Iris pigment epithelial cell (primary cell): ENCODE measurements at places on chromosomes 2 and 18.

GRCh38 chr18:74571895-74572680 is 25.6 kb upstream of the ZNF407 start:
- DNase-seq = no peak

DNA sequence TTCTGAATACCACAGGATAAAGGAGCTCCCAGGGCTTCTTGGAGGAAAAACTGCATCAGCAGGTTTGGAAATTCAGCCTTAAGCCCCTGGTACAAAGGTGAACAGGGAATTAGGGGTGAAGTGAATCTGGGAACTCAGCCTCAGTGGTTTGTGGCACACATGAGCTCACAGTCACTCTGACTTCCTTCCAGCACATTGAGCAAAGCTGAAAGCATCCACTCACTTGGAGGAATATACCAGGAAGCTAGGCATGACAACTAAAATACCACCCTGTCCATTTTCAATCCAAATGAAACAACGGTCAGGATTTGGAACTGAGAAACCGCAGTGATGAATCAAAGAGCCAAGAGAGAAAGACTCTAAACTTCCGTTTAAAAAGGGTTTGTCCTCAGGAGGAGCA is 216.1 kb downstream of the ICOS start:
- DNase-seq = no peak

- DNase-seq = no peak
These were observed 9.2 kb downstream of the SGPP2 start for GRCh38 chr2:222433332-222434173.

DNA sequence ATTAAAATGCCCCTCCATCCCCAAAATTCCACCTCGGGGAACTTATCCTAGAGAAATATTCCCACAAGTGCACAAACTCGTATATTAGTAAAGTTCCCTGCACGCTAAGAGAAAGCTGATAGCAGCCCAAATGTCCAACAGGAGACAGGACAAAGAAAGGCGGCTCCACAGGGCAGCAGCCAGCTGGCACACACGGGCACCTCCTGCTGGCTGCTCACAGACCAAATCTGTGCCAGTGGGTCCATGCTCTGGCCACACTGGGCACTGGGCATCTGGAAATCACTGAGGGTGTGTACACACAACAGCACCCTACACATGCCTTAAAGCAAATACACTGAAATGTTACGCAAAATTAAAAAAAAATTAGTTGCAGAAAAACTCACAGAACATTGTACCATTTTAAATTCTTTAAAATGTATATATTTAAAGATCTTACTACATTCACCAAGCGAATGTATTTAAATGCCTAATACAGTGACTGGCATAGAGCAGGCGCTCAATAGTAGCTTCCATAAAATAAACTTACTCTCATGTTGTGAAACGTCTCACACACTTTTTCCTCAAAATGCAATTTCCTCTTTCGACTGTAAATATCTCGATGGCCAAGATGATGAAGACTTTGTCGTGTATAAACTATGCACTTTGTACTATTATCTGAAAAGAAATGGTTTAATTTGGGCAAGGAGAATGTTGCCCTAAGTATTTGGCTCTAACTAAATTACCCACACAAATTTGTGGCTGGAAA is 19.4 kb downstream of the ZNF516 start:
- DNase-seq = no peak

- DNase-seq = no peak
These were observed 8.7 kb downstream of the CYRIA start for GRCh38 chr2:16656784-16657391.
